ENCODE measurements at places on chromosomes 12 and 14.

DNA sequence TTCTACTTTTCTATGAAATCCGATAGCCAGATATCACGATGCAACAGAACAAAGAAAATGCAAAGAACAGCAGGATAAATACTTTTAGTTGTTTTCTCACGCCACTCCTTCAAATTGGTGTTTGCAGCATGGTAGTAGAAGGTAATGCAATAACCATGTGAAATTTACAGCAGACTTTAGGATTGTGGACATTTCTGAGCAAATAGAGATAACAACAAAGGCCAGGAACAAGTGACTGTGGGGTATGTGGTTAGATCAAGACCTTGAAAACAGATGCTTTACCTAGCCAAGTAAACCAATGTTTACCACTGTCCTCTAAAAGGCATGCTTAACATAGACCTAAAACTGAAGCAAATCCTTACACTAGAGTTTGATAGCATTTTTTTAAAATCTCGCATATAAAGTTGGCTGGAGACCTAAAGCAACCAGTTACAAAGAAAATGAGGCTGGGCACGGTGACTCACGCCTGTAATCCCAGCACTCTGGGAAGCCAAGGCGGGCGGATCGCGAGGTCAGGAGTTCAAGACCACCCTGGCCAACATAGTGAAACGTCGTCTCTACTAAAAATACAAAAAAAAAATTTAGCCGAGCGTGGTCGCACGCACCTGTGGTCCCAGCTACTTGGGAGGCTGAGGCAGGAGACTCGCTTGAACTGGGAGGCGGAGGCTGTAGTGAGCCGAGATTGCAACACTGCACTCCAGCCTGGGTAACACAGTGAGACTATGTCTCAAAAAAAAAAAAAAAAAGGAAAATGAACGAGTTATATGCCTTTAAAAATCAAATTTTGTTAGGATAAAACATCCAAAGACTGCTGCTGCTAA, 123.2 kb upstream of the FOXN3 start:
- no peak for DNase-seq

GRCh38 chr14:49934646-49935045, 41.8 kb downstream of the ARF6 start:
- DNase-seq: no peak

DNA sequence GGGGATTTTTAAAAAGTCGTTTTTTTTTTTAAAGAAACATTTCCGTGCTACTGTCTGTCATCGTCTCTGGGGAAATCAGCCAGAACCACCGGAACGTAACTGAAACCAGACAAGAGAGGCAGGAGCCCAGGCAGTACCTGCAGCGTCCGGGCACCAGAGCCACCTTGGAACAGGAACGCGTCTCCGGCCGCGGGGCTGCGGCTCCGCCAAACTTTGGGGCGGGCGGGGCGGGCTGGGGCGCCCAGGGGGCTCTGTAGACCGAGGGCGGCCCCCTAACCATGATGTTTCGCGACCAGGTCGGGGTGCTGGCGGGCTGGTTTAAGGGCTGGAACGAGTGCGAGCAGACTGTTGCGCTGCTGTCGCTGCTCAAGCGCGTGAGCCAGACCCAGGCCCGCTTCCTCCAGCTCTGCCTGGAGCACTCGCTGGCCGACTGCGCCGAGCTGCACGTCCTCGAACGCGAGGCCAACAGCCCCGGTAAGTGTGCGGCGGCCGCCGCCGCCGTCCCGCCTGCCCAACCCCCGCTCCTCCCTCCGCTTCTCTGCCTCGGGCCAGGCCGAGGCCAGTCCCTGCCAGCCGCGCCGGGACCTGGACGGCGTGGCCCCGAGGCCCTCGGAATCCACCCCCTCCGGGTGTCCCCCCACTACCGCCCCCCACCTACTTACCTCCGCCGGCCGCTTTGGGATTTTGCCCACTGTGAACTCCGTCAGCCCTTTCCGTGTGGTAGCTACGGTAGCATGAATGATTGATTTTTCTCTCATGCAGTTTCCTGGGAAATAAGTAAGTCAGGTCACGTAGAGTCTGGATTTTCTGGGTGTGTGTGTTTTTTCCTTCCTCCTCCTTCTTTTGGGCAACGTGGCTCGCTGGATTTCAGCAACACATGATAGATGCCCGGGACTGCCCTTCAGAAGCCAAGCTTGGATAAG, 972 bp downstream of the SAMD4A start:
- DNase-seq: peak; percentile 28

DNA sequence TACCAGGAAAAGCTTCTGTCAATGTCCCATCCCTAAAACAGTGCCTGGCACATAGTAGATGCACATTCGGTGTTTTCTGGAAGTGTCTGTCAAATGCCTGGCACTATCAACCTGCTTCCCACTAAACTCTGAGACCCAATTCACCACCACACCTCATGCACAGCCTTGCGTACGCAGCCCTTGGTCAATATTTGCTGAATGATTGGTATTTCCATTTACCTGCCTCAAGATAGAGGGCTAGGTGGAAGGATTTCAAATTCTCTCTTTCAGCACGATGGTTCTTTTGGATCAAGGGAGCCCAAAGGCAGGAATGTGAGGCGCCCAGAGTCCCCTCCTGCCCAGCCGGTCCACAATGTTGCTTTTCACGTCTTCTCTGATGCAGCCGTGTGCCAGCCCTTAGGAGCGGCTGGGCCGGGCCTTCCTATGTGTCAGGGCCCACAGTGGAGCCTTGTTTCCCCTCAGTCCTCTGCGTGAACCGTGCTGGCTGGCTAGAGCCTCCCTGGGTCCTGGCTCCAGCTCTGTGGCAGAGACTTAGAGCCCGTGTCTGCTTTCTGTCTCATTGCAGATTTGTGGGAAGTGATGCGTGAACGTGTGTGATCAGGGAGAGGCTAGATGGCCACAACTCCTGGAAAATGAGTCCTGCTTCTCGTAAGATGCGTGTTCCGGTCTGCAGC, 99.9 kb upstream of the RFLNA start:
- no peak for DNase-seq

- no peak for DNase-seq
Measured at GRCh38 chr12:130133851-130134562, 28.3 kb upstream of the FZD10 start.
